ENCODE measurements at places on chromosomes 1 and 21.

- DNase-seq, result no peak
Observed at GRCh38 chr1:18647681-18648214, 17.1 kb downstream of the PAX7 start.

DNA sequence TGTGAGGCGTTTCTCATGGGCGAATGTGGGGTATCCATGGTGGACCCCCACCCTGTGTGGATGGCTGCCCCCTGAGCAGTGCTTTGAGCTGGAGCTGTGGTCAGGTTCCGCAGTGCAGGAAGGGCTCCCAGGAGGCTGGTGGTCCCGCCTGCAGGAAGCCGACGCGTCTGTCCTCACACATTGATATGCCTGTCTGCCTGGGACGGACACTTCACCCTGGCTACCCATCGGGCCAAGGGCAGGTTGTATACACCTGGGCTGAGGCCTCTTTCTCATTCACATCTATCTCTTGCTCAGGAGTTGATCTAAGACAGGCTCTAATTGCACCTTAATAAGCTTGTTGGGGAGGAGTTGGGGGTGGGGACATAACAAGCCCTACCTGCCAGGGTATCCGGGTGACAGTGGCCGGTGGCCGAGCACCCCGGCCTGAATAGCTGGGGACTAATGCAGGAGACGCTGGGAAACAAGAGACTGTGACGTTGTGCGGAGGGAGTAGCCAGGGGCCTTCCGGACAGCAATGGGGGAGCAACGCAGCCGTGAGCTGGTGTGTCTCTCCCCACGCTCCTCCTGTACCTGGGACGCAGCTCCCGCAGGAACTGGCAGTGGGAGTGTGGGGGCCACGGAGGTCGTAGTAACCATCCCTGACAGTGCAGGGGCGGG is 21.7 kb downstream of the PDXK start:
- DNase-seq, result peak; percentile 37

GRCh38 chr21:38202811-38203210 is 54.0 kb upstream of the KCNJ15 start:
- no peak for DNase-seq

GRCh38 chr21:37437376-37438080 is 71.0 kb downstream of the DYRK1A start:
- no peak for DNase-seq
